ENCODE measurements at places on chromosomes 13 and 19.

DNA sequence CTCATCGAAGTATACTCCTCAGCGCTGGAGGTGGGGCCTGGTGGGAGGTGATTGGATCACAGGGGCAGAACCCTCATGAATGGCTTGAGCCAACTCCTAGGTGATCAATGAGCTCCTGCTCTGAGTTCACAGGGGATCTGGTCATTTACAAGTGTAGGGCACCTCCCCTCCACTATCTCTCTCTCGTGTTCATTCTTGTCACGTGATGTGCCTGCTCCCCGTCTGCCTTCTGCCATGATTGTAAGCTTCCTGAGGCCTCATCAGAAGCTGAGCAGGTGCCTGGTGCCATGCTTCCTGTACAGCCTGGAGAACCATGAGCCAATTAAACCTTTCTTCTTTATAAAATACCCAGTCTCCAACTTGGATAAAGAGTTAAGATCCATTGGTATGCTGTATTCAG is 61.4 kb downstream of the NALCN start:
- no peak for DNase-seq

DNA sequence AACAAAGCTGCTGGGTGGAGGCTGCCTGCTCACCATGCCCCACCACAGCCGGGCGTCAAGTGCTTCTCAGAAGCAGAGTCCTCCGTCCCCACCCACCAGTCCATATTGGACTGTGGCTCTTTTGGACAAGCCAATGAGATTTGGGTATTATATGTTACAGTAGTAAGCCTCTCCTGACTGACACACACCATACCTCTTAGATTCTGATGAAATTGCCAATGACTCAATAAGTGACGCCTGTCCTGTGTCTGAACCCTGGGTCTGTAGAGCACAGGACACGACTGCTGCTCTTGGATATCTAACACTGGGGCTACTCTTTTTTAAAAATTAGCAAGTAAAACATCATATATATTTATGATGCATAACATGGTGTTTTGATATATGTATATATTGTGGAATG is 44.8 kb upstream of the UBAC2 start:
- DNase-seq, result no peak

DNA sequence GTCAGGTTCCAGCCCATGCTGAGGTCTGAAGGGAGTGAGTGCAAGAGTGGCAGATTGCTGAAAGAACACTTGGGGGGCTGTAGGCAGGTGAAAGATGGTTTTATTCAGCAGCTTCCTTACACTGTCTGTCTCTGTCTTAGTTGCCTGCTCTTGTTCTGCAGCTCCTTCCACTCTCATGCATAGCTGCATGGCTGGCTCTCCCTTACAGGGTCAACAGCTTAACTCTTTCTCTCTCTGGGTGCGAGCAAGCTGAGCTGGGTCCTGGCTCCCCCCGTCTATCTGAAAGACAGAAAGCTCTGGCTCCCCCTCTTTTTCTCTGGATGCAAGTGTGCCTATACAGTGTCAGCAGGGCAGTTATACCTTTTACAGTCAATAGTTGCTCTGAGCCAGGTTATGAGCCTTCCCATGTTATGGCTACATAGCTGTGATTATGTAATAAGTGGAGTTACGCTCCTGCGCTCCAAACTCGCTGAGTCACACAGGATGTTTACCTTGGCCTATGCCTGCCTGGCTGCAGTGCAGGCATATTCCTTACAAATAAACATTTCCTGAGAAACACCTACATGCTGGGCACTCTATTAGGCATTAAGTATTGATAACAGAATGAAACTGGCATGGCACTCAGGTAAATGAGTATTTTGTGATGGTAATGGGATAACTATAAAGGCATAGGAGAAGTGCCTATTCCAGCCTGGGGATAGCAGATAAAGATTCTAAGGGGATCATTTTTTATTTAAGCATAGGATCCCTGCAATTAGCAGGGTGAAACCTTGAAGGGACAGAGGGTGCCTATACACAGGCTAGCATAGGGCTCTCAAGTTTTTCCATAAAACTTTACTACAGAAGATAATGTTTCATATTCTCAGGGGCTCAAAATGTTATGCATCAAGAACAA is 826.9 kb upstream of the PCDH9 start:
- no peak for DNase-seq

DNA sequence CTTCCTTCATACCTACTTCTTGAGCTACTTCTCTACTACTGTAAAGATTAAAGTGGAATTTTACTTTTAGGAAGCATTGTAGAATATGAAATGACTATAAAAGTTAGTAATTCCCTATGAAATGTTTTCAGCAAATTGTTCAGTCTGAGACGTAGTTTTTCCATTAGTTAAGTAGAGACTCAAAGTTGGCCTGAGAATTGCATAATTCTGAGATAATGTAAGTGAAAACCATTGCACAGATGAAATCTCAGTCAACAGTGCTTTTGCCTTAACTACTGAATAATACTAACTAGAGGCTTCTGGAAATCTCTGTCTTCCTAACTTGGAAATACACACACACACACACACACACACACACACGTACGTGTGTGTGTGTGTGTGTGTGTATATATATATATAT is 125.9 kb downstream of the FGF14 start:
- no peak for DNase-seq

GRCh38 chr13:79646880-79647279 is 165.9 kb downstream of the NDFIP2 start:
- no peak for DNase-seq

DNA sequence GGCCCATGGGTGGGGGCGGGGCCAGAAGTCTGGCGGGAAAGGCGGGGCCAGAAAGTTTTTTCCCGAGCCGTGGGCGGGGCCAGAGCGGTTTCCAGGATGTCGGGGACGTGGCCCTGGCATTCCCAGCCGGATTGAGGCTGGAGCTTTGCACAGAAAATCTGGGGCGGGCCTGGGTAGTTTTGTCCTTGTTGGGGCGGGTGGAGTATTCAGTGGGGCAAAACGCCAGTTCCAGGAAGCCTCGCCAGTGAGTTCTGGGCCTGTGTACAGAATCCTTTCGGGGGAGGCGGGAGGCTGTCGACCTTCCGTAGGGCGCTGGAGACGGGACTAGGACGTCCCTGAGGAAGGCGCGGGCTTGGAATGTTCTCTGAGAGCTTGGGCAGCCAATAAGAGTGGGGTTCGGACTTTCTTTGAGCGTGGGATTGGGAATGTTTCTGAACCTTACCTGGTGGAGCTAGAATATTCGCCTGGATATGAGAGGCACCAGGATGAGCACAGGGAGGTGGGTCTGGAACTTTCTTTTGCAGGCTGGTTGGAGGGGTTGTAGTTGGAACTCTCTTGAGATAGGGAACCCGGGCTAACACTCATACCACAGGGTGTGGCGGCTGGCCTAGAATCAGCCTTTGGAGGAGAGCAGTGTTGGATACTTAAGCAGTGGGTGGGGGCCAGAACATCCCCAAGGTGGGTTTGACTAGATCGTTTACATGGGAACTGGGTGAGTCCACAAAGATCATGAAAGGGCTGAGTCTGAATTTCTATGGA is 1.3 kb downstream of the CCDC9 start:
- no peak for DNase-seq

DNA sequence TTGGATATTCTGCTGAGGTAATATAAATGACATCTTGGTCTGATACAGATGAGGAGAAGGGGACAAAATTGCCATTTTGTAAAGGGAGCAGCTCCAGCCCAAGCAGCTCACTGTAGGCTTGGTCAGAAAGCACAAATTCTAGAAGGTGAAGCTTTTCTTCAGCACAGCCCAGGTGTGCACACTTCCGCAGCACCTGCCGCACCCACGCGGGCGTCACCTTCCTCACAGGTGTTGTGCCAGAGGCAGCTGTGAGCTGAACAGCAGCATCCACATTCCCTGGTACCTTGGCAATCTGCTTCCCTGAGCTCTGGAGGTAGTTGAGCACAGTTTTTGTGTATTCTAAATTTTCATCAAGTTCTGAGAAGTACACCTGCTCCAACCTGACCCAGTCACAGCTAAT is 79.0 kb downstream of the SACS start:
- no peak for DNase-seq

DNA sequence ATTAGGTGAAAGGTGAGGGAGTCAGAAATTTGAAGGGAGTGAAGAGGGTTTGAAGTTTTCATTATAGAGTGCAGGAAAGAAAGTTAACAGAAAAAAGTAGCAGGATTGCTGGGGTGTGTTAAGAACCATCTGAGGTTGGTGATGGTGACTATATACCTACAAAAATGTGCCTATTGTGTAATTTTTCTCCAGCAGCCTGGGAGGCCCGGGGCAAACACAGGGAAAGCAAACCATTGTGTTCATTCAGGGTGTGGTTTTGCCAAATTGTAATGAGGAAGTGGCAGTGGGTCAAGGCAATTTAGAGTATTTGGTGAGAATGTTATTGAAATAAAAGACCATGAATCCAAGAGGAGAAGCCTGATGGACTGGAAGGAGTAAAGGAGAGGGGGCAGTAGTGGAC is 8.2 kb upstream of the SUCLA2 start:
- DNase-seq, result no peak

GRCh38 chr13:50684366-50684765 is 159.1 kb downstream of the DLEU7 start:
- DNase-seq, result no peak

DNA sequence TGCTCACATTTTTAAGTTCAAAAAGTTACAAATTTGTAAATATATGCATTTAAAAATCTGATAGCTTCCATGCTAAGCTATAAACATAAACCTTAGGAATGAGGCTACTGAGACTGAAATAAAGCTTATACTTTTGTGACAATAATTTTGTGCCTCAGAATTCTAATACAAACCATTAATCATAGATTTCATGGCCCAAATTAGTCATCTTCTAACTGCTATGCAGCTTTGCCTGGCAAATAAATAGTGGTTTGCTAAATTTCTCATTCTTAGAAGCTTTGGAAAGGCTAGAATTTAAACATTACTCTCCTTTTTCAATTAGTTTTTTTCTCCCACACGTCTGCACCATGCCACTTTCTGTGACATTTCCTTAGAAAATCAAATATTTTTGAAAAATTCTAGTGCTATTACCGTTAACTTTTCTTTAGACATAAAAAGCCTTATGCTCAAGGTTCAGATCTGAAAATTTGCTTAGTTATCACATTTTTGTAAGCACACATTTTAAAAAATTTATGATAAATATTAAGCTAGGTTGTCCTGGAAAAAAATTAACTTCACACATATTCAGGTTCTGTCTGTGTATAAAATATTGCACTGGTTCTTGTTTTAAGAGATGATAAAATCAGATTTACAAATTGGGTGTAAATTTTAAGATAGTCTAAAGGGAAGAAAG is 46.9 kb downstream of the FNDC3A start:
- DNase-seq, result no peak

DNA sequence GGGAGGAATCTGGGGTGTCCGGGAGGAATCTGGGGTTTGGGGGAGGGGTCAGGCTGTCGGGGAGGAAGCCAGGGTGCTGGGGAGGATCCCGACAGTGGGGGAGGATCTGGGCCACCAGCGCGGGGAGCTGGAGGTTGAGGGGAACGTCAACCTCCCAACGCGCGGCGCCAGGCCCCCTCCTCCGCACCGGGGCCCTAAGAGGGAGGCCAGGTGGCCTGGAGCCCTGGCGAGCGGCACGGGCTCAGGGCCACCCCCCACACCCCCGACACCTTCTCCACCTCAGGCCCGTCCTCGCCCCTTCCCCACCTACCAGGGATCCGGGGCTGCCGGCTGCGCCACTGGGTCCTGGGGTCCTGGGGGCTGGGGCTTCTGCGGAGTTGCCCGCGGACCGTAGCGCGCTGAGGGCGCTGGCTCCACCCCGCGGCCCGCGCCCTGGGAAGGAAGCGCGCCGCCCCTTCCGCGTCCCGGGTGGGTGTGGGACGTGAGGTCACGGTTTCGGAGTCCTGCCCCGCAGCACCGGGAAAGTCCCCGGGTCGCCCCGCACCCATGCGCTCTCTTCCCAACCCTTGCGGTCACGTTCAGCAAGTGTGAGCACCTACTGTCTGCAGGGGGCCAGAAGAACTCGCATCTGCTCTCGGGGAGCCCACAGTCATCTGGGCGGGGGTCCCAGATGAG is at the start of gene TICAM1:
TSS of gene TICAM1 (minus strand) at position 409 of the 675 bp plus-strand sequence. CDS start 13,335 bp downstream, outside the sequence.
- DNase-seq, result no peak

GRCh38 chr13:34842466-34842865 is 99.6 kb upstream of the NBEA start:
- DNase-seq, result no peak

DNA sequence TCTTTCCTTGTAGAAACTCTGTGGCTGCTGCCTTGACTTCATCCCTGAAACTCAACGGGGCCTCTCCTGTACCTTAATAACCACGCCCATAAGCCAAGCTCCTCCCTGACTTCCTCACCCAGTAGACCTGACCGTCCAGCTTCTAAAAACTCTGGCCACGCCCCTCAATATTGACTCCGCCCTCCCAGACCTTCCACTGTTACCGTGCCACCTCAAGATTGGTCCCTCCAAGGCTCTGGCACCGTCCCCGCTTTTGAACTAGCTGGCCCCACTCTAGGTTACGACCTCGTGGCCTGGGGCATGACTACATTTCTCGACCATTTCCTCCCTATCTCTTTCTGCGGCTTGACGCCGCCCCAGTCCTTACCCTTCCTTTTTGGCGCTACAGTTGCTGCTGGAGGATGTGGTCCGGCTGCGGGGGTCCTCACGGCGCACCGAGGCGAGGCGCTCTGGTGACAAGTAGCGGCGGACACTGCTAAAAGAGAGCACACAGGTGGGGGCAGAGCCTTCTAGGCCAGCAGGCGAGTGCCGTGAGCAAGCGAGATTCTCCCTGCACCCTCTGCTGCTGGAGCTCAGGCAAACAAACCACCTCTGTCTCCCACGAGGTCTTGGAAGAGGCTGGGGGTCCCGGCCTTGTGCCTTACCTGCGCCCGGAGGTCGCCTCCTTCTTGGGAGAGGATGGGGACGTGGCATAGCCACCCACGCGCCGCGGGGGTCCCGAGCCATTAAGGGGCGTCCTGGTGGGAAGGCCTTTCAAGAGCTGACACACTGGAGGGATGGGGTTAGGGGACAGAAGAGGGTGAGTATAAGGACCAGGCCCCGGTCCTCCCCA is 2.3 kb upstream of the EML2 start:
- no peak for DNase-seq

- DNase-seq, result no peak
Measured at GRCh38 chr13:66663206-66663605, 566.9 kb downstream of the PCDH9 start.

DNA sequence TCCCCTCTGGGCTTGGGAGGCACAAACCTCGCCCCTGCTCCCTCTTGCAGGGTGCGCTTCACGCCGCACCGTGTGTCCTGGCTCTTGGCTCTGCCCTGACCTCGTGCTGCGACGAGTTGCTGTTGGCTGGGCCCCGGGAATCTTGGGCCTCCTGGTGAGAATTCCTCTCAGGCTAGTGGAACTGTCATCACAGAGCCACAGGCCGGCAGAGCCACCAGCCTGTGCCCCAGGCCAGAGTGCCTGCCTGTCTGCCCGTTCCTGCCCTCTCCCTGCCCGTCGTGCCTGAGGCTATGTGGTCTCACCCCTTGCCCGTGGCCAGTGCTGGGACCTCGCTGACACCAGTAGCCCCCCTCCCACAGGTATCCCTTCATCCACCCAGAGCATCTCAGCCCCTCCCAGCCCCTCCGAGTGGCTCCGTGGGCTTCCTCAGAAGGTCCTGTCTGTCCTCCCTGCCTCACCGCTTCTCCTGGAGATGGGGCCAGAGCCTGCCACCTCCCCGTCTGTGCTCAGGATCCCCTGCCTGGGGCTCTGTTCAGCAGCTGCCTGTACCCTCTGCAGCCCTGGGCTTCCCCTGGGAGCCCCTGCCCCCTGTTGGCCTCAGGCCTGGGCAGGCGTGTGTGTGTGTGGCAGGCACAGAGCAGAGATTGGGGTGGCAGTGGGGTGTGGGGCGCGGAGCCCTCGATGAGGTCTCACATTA is 13.3 kb downstream of the NDUFB7 start:
- no peak for DNase-seq

Measured in NCI-H524 treated with DMSO at 0.1 percent for 48 hours (cell line).